Occipital lobe (tissue), 3 donors: ENCODE measurements at places on chromosomes 5 and 9. TPM values are rescaled to one million over a fixed set of nuclear protein-coding genes. Genes with fewer than 3 reads are reported as not detected.

AHRR gene
- 1.4 TPM for total RNA-seq

LECT2 gene
- total RNA-seq: not detected

CDX1 gene
- total RNA-seq: not detected

ENHO gene
- total RNA-seq: 37.6 TPM

MVB12B gene
- 28.7 TPM for total RNA-seq

DOCK2 gene
- total RNA-seq: 6.4 TPM

AGXT2 gene
- not detected for total RNA-seq

IFNA21 gene
- not detected for total RNA-seq

DNA sequence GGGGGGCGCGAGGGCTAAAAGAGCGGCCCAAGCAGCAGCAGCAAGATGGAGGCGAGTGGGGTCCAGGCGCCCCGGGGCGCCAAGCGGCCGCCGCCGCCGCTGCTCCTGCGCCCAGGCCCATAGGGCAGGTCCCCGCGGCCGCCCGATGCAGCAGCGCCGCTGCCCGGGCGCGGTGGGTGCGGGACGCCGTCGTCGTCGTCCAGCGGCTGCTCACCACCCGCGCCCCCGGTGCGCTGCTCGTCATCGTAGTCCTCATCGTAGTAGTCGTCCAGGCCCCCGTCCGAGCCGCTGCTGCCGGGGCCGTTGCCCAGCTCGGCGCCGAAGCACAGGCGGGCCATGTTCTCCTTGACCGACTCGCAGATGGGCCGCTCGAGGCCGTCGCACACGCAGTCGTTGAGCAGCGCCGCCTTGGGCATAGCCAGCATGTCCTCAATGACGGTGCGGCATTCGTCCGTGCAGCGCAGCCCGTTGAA, 1.5 kb downstream of the GAS1 start:
- no peak for DNase-seq

DNA sequence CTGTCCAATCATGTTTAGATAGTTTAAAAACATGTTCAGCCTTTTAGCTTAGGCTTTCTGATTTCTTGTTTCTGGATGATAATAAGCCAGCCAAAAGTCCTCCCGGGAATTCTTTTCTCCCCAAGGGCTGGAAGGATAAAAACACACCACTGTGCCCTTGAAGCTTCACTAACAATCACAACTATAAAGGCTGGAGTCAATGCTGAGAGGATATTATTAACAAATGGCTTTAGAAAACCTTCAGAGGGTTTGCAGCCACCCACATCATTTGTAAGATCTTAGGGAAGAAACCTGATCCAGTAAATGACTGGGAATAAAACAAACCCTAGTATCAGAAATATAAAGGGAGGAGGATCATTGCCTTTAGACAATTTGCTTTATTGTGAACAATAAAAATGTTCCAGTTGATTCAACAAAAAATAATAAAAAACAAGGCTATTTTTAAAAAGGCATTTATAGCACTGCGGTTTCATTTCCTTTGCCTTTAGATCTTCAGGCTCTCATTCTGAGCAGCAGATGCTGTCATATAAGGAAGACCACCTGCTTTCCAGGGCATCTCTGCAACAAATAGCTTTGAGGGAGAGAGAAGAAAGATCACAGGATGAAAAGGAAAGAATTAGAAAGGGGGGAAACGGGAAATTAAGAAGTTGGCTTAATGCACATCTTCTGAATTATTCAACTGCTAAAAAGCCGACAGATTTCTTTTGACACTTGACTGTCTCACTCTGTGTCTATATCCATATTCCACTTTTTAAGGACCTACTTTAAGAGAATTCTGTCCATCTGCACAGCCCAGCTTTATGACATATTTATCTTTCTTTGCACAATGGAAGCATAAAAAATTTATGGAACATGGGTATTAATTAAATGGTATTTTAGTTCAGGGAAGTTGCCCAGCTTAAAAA, 277.2 kb upstream of the SLC24A2 start:
- no peak for DNase-seq

DNA sequence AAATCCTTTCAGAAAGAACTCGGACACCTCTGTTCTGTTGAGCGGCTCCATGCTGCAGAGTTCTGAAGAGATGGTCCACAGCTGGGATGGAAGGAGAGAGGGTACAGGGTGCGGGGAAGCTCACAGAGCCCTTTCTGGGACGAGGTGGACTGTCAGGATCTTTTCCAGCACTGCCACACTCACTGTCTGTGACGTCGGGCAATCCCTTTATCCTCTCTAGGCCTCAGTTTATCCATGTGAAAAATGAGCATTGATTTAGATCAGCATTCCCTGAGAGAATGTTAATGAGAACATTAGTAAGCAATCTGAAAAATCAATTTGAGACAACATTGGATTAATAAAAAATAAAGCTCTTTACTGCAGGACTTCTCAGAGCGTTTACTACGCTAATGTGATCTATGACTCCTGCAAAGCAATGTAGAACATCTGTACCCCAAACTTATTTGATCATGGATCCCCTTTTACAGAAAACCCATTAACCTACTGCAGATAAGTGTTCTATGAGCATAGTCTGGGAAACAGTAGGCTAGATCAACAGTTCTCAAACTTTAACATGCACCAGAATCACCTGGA, at the start of gene OR13J1:
Gene OR13J1 (minus strand): TSS at position 51 of the 573 bp plus-strand sequence. CDS start 0 bp downstream, at position 51.
- DNase-seq: no peak

GRCh38 chr9:21964925-21965385, 29.2 kb downstream of the CDKN2A start:
- DNase-seq: no peak

DNA sequence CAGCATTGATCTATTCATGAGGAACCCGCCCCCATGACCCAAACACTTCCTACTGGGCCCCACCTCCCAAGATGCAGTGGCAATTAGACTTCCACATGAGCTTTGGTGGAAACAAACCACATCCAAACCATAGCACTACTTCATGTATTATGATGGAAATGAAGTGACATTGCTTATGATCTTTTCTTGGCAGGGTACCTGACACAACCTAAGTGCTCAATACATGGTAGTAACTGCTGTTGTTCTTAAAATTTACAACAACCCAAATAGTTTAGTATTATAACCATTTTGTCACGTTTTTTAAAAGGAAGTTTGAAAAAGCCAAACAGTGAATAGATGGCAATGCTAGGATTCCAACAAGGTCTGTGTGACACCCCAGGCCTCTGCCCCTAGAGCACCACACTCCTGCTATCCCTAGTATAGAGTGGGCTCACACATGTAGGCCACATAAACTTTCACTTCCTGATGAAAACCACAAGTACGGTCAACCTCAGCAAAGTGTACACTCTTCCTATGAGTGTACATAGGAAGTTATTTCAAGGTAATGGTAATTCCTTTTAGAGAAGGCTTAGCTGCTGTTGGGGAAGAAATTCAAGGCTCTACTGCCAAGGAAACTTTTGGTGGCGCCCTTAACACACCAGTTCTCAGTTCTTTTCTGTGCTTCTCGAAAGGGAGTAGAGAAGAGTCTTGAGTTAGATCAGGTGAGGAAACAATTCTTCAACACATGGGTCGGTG, 97.6 kb downstream of the ARSB start:
- no peak for DNase-seq

DNA sequence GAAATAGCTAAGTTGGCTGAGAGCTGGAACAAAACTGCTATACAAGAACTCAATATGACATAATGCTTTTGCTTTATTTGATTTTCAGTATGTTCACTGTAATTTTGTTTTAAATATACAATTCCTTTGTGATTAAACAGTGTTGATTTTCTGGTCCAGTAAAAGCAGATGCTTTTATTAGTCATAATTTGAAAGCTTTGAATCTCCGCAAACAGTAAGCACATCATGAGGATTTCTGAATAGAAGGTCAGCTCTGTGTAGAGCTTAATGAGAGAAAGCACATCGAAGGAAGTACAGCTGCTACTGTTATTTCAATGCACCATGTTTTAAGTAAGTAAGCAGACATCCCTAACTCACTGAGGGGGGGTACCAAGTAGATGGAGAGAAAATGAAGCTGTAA, 701.3 kb upstream of the ACO1 start:
- no peak for DNase-seq

GRCh38 chr5:24320643-24321042, 324.1 kb downstream of the CDH10 start:
- DNase-seq: no peak

- DNase-seq: no peak
Observed at GRCh38 chr9:87381050-87381711, 116.5 kb upstream of the DAPK1 start.

GRCh38 chr9:106846857-106847256, 16.1 kb upstream of the ZNF462 start:
- DNase-seq: no peak

- no peak for DNase-seq
Observed at GRCh38 chr9:3534614-3535404, 9.0 kb upstream of the RFX3 start.

DNA sequence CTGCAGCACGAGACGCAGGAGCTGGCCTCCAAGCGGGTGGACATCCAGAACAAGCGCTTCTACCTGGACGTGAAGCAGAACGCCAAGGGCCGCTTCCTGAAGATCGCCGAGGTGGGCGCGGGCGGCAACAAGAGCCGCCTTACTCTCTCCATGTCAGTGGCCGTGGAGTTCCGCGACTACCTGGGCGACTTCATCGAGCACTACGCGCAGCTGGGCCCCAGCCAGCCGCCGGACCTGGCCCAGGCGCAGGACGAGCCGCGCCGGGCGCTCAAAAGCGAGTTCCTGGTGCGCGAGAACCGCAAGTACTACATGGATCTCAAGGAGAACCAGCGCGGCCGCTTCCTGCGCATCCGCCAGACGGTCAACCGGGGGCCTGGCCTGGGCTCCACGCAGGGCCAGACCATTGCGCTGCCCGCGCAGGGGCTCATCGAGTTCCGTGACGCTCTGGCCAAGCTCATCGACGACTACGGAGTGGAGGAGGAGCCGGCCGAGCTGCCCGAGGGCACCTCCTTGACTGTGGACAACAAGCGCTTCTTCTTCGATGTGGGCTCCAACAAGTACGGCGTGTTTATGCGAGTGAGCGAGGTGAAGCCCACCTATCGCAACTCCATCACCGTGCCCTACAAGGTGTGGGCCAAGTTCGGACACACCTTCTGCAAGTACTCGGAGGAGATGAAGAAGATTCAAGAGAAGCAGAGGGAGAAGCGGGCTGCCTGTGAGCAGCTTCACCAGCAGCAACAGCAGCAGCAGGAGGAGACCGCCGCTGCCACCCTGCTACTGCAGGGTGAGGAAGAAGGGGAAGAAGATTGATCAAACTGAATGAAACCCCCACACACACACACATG, 654 bp downstream of the PURA start:
- DNase-seq: peak; percentile 53

DNA sequence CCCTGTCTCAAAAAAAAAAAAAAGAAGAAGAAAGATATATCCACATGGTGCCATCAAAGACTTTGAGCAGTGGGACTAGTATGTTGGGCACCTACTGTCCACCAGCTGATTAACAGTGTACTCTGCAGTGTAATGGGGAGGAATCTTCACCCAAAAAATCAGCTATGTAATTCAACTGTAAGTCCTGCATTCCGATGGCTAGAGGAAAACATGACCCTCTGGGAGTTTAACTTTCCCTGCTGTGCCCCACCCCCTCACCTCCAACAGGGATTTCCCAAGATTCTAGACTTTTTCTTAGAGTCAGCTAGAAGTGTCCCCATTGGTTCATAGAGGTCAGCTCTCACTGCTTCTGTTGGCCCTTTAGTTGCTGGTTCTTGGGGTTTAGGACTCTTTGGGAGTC, 221.2 kb upstream of the CLINT1 start:
- no peak for DNase-seq

DNA sequence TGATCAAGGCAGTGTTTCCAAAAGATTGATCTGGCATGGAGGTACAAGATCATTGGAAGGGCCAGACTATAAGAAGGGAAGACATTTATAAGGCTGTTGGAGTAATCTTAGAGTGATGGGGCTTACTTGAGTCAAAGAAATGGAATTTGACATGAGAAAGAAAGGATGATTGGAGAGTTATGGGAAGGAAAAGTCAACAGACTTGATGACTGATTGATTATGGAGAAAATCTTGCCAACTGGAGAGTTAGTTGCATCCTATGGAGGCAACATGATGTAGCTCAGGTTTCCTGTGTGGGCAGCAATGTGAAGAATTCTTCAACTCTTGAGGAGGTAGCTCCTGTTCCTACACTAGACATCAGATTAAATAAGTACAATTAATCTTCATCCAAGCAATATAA, 10.9 kb upstream of the MAST4 start:
- no peak for DNase-seq

- DNase-seq: no peak
Observed at GRCh38 chr5:145975001-145975360, 38.6 kb downstream of the SH3RF2 start.

DNA sequence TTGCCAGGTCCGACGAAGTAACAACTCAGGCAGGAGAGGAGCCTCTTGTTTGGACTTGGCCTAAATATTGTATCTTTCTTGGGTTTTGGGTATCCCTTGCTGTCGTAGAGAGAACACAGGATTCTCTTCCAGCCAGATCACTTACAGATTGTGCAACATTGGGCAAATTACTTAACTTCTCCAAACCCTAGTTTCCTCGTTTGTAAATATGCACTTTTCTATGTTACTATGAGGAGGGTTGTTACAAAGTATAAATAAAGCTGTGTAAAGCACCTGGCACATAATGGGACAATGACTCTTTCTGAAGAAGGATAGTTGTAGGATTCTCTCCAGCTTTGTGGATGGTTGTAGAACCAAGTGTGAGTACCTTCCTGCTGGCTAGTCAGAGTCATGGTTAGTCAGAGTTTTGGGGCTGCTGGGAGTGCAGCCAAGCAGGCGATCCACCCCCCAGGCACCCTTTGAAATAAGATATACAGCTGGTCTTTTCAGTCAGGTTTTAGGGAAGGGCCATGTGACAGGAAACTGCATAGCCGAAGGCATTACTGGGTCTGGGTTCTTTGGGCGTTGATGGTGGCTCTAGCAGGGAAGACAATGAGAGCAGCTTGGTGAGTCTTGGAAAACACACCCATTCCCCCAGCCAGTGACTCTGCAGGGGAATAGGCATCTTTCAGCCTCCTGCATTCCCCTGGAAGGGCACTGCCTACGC, 49.9 kb upstream of the GDNF start:
- DNase-seq: no peak

- no peak for DNase-seq
Observed at GRCh38 chr5:153601377-153601776, 110.9 kb downstream of the GRIA1 start.
